ENCODE measurements at places on chromosomes 4 and X. TPM values are rescaled to one million over a fixed set of nuclear protein-coding genes. Genes with fewer than 3 reads are reported as not detected.

- no peak overlapping the region for H3K27ac ChIP-seq
- DNase-seq: no peak
- no peak overlapping the region for H3K4me3 ChIP-seq
- H3K36me3 ChIP-seq: no peaks in the 10 kb centered on the region
- H3K27me3 ChIP-seq: no peaks in the 10 kb centered on the region
Observed at GRCh38 chr4:149292425-149293007, 523.1 kb downstream of the IQCM start.

GRCh38 chr4:105198541-105198940 lies 51.9 kb downstream of the TET2 start:
- no peak for DNase-seq
- H3K27me3 ChIP-seq: no peaks in the 10 kb centered on the region
- H3K4me3 ChIP-seq: no peak overlapping the region
- no peaks in the 10 kb centered on the region for H3K36me3 ChIP-seq
- no peak overlapping the region for H3K27ac ChIP-seq

DNA sequence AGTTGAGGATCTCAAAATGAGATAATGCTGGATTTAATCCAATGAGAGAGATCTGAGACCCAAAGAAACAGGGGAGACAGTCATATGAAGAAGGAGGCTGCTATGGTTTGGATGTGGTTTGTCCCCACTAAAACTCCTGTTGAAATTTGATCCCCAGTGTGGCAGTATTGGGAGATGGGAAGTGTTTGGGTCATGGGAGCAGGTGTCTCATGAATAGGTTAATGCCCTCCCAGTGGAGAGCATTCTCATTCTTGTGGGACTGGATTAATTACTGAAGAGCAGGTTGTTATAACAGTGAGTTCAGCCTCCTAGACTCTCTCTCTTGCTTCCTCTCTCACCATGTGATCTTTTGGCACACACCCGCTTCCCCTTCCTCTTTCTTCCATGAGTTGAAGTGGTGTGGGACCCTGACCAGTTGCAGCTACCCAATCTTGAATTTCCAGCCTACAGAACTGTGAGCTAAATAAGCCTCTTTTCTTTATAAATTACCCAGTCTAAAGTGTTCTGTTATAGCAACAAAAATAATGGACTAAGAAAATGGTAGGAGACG lies 70.3 kb downstream of the PPEF2 start:
- no peaks in the 10 kb centered on the region for H3K4me1 ChIP-seq
- H3K36me3 ChIP-seq: no peaks in the 10 kb centered on the region
- no peak overlapping the region for H3K4me3 ChIP-seq

DNA sequence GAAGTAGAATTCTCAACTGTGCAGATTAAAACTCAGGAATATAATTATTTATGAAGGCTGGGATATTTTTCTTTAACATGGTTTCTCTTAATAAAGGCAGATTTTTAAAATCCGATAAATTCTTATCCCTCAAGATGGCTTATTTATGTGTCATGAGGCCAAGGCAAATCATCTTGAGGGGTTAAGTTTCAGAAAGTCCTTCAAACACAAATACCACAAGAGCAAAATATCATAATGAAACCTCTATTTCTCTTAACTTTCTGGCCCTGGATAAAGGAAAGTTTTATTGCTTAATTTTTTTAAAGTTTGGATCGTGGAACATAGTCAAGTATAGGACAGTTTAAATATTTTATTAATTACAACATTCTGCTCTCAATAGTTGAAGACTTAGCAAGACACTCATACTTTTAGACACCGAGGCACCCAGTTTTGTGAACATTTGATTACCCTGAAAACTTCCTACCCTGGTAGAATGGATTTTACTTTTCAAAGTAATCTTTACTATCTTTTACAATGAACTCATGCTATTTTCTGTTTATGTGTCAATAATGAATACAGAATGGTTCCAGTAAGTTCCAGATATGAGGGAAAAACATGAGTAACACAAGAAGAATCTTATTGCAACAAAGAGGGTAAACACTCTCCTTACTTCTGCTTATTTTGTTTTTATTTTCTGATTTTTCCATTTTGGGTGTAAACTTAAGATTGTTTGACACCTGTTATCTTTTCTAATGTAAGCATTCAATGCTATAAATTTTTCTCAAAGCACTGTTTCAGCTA lies 200.7 kb upstream of the IL15 start:
- H3K4me1 ChIP-seq: no peaks in the 10 kb centered on the region
- no peak overlapping the region for H3K27ac ChIP-seq
- no peaks in the 10 kb centered on the region for H3K36me3 ChIP-seq
- H3K4me3 ChIP-seq: no peak overlapping the region

The F8A2 gene
- total RNA-seq: not detected

Measured in left lung (tissue), 14 donors.